ENCODE measurements at places on chromosomes 3 and 15.

- DNase-seq = no peak
Observed at GRCh38 chr15:99138491-99138982, 33.7 kb downstream of the SYNM start.

GRCh38 chr3:49611291-49611690, 57.0 kb downstream of the BSN start:
- DNase-seq = no peak

GRCh38 chr3:122000936-122001605, 21.0 kb downstream of the ILDR1 start:
- no peak for DNase-seq

DNA sequence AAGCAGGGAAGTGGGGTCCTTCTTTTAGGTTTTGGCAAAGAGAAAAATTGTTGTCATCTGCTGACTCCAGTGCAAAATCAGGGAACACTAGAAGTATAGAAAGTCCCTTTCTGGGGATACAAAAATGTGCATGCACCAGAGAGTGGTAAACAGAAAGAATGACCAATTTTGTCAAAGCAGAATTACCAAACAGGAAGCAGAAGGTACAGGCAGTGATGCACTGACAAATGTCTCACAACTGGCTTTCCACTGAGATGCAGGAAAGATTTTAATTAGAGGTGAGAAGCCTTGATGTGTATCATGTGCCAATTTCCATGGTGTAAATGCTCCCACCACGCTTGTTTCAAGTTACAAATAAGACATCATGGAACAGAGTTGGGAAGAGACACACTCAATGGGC, 66.0 kb downstream of the TRIM69 start:
- DNase-seq = no peak

- DNase-seq = no peak
Observed at GRCh38 chr15:84022516-84022915, 213.1 kb upstream of the GOLGA6L4 start.

GRCh38 chr15:59528961-59529402, 82.6 kb upstream of the GCNT3 start:
- peak; percentile 75 for DNase-seq

- DNase-seq = no peak
Observed at GRCh38 chr3:123800362-123800682, 83.8 kb downstream of the MYLK start.

- no peak for DNase-seq
Observed at GRCh38 chr3:187049462-187050101, 89.7 kb downstream of the RPL39L start.

DNA sequence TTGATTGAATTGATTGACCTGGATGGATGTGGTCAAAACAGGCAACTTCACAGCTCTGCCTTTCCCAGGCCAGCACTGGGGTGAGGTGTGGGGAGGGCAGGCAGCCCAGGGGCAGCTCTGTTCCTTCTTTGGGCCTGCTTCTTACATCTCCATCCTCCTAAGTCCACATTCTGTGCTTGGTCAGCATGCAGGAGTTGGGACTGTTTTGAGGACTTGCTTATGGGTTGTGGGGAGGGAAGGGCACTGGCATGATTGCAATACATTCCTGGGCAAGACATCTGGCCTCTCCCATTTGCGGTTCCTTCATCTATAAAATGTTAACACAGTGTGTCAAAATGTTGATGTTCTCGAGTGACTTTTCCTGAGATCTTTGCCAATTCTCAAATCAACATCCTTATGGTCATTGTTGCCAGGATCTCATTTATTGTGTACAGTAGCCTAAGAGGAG, 84.1 kb downstream of the ST6GAL1 start:
- DNase-seq = no peak

GRCh38 chr3:50447290-50447840, 56.1 kb downstream of the CACNA2D2 start:
- no peak for DNase-seq

DNA sequence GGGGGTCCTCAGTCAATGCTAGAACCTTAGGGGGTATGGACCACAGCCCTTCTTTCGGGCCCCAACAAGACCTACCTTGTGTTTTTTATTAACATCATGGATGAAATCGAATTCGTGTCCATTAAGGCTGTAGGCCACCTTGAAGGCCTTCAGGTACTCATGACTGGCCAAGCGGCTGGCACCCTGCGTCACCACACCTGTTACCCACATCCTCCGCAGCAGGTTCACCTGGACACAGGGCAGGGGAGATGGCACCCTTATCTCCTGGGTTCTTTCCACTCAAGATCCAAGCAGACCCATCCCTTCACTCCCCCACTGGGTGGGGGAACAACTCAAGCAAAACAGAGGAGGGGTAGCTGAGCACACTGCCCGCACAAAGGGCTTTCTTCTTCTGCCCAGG, 6.6 kb downstream of the MFGE8 start:
- no peak for DNase-seq

- DNase-seq = no peak
Observed at GRCh38 chr3:73179601-73180000, 118.1 kb downstream of the EBLN2 start.

- no peak for DNase-seq
Observed at GRCh38 chr3:28542351-28542750, 193.7 kb upstream of the AZI2 start.

DNA sequence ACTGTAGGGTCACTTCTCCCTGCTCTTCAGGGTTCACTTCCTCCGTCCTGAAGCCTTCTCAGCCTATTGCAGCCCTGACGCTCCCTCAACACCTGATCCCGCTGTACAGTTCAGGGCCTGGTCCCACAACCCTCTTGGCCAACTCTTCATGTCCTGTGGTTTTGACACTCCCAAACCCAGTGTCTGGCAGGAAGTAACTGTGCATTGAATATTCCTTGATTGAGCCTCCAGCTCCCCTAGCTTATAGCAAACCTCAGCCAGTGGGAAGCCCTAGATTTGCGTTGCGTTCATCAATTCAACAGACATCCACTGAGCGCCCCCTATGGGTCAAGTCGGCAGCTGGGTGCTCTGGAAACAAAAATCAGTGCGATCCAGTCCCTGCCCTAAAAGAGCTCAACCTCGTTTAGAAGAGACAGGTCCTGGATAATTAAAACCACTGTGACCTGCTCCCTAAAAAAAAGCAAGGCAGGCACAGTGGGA, 13.5 kb downstream of the UBAP1L start:
- DNase-seq = peak; percentile 85

GRCh38 chr15:29018120-29018805, 132.5 kb downstream of the APBA2 start:
- DNase-seq = no peak
